ENCODE measurements at places on chromosomes 2 and 18. TPM values are rescaled to one million over a fixed set of nuclear protein-coding genes. Genes with fewer than 3 reads are reported as not detected.

The ATL2 gene
- 77.6 TPM for polyA plus RNA-seq

The PKDCC gene
- 363 TPM for polyA plus RNA-seq

The OSBPL1A gene
- polyA plus RNA-seq, result 58.0 TPM

The PLEK gene
- 4.7 TPM for polyA plus RNA-seq

The SCN3A gene
- 0.60 TPM for polyA plus RNA-seq

DNA sequence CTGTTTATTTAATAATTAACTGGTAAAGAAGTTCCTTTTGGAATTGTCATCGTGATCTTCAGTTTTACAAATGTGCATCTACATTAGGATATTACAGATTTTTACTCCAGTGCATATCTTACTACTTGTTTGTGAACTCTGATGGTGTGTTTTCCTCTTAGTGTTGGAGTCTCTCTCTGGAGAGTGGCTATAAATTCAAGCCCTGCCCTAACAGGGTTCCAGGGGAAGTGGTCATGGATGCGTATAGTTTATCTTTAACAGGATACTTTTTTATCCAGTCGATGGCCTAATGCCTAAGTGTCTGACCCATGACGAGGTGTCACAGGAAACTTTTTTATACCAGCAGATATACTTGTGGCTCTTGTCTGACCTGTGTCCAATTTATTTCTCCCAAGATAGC, 75.4 kb downstream of the CHN1 start:
- DNase-seq, result no peak

DNA sequence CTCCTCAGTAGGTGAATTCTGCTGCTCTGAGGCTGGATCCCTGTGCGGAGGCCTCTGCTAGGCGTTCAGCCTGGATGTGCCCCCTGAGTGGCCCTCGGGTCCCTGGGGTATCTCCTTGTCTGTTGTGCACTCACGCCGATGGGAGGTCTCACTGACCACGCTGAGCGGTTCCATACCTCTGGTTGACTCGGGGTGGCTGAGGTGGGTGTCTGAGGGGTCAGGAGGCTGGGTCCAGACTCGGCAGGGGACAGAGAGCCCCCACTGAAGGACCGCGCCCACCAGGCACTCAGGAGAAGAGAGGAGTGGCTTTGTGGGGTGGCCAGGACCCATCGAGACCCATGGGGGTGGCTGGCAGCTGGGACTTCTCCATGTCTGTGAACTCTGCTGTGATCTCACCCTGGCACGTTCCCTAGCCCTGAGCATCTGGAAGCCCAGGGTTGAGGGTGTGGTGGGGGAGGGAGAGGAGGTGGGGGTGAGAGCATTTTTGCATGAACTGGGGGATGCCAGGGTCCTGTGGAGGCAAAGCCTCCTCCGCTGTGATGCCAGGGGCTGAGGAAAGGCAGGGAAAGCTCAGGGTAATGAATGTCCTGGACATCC, 53.7 kb downstream of the TWIST2 start:
- DNase-seq, result no peak

GRCh38 chr18:33802955-33803354, 224.9 kb downstream of the ASXL3 start:
- peak; percentile 35 for DNase-seq

DNA sequence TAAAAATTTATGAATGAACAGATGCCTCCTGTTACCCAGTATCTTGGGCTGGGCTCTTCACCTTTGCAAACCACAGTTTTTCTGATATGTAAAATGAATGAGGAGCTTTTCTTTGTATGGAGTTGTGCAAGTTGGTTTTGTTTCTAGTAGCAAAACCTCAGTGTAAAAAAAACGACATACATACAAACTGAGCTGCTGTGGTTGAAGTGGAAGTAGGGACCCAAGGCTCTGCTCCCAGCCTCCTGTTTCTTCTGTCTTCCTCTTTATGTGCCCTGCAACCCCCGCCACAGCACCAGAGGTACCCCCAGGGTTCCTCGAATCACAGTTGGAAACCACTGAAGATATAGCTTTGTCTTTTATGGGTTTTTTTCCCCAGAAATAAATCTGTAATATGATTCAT, 118.1 kb downstream of the MYO1B start:
- no peak for DNase-seq

GRCh38 chr2:136178941-136179601, 61.1 kb upstream of the CXCR4 start:
- DNase-seq, result no peak

DNA sequence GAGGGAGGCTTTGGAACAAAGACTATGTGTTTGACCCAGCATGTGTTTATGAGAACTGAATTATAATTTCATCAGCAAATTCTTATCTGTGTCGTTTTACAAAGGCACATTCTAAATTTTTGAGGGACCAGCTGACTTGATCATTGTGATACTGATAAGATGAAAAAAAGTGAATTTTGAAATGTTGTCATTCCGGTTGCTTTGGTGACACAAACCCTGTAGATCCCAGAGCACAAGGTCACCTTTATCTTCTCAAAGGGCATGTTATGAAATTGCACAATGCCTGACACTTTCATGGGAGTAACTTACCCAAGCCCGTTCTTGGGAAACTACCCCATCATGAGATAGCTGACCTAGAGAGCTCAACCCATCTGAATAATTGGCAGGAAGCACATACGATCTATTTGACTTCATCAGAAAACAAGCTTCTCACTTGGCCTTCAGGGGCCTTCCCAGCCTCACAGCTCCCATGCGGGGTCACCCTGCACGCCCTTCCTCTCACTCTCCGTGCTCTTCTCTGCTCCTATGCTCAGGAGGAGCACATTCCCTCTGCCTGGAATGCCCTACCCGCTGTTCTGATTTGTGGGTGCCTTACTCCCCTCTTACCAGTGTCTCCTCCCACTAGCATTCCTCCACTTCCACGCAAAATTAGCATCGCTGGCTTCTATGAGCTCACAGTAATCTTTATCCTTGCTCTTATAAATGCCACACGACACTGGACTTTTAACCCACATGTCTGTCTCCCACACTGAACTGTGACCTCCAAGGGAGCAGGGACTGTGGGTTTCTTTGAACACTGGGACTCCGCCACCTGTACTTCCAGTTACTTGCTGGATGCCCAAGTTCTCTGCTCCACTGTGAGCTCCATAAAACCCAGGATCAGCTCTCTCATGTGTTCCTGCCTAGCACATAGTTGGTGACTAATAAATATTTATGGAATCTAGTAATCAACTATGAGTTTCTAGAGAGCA, 555.8 kb upstream of the ID2 start:
- no peak for DNase-seq

- DNase-seq, result no peak
Measured at GRCh38 chr18:64273724-64274123, 124.8 kb upstream of the LINC00305 start.

DNA sequence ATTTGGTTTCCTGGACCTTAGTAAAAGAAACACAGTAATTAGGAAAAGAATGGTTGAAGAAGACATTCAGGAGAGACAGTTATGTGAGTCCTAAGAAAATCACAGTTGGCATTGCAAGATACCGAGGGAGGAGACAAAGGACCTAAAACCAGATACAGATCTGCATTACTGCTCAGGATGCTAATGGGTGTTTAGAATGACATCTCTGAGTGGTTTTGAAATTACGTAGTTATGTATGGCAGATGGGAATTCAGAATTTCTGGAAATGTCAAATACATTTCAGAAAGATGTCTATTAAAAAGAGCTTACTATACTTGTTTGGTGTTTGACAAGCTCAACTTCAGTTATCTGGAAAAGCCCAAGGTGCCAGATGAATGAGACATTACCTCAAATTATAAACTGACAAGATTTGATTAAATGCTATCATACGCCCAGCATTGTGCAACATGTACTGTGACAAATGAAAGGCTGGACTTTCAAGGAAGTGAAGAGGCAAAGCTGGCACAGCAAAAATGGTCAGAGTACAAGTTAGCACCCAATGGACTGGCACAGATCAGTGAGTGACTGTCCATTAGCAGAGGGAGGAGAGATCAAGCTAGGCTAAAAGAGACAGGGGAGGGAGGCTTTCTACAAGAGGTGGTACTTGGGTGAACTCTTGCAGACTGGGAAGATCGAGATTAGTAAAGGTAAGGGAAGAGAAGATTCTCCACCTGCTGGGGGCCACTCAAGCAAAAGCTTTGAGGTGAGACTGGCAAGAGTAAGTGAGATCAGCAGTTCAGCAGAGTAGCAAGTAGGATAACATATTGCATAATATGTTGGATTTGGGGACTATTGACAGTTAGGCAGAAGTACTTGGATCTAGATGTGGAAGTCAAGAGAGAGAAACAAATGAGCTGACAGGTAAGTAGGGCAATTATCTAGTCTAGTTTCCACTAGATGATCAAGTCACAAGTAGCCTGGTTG, 168.9 kb downstream of the CYRIA start:
- no peak for DNase-seq
